ENCODE measurements at places on chromosomes 2 and 18. TPM values are rescaled to one million over a fixed set of nuclear protein-coding genes. Genes with fewer than 3 reads are reported as not detected.

The C1D gene
- total RNA-seq, result 18.4 TPM

DNA sequence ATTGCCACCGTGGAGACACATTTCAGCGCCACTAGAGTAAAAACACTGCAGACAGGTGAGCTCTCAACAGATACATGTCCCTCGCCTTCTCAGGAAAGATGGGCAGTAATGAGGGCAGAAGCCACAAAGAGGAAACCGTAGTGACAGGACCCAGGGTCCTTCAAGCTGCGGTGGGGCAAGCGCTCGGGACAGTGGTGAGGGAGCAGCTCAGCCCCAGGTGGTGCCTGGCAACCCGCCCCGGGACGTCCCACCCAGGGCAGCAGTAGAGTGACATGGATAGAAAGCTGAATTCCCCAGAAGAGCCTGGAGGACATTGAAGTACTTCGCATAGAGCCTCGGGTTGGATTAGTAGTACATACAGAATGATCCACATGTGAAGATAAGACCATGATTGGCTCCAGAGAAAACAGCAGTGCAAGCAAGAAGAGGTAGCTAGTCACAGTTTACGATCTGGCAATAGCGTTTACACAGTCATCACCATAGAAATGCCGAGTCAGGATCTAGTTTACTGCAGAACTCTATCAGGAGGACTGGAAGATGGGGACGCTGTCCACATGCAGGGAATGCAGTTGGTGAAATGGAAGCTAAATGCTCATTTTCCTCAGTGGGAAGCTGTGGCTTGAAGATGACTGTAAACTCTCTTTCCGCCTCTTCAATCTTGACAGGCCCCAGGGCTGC, 37.4 kb upstream of the ALPP start:
- no peak for DNase-seq

The STARD6 gene
- total RNA-seq, result not detected

DNA sequence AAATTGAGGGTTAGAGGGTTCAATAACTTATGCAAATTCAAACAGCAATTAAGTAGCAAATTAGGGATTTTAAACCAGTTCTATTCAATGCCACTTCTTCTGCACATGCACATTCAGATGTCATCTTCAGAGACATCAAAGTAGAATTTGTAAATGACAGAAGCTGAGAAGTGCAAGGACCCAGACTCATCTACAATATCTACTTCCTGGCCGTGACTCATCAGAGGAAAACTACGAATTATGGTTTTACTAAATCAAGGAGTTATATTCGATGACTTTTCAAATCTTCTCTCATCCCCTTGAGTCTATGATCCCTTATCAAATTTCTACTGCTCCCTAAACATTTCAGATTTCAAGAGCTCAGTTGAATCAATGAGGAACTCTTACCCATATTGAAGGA, 20.0 kb upstream of the STAT4 start:
- no peak for DNase-seq

DNA sequence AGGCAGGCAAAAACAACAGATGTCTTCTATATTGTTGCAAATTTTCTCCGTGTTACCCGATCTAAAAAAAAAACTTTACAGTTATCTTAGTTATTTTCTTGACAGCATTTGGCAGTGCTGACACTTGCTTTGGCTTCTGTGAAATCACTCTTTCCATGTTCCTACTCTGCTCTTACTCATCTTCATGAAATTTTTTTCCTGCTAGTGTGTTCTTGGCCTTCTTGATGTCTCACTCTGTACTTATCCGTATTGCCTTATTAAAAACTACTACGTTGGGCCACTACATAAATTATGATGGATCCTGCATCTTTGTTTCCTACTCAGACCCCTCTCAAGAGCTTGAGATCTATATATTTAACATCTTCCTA, 134.4 kb downstream of the IKZF2 start:
- no peak for DNase-seq

DNA sequence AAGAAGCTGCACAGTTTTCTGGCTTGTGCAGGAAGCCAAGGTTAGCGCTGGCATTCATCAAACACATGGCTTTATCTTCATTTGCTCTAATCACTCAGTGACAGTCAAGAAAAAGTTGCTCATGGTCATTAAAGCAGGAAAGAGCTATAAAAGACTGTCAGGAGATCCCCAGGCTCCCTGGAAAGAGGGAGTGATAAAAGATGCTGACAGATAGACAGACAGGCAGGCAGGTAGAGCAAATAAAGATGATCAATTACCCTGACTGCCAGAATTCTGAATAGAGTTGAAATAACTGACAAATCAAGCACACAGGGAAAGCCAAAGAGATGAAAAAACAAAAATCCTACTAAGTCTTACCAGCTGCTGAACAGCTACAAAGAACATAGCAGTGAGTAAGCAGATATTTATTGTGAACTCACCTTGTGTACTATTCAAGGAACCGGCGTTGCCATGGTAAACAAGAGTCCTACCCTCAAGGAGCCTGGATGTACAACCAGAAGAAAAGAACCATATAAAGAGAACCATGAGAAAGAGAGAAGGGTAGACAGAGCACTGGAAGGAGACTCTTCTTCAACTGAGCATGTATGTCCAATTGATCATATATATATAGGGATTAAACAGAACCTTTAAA, 68.0 kb downstream of the RNF152 start:
- no peak for DNase-seq

The MERTK gene
- total RNA-seq, result 6.6 TPM

DNA sequence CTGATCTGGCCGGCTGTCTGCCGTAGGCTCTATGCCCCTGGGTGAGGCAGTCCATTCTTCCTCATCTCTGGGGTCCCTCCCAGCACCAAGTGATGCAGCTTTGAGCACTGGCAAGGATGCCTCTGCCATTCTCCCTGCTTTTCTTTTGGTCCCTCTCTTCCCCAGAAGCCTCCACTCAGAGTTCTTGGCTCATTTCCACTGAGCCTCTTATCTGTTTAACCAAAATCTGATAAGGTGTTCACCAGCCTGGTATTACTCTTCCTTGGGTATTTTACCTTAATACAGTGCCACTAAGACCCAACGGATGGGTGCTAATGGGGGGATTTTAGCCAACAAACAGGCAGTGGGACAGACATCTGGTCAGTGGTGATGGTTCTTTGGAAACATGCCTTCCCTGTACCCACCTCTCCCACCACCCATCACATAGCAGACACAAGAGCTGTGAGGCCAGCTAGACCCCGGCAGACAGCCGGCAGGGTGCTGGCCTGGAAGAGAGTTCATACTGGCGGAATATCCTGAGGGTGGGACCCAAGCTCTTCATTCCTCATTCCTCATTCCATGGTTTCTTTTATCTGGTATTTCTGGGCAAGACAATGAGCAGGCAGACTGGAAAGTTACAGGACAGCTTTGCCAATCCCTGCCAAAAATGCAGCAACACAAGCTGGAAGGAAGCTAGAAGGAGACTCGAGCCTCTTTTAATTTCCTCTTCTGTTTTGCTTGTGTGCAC, 34.6 kb downstream of the ZBTB7C start:
- no peak for DNase-seq

The PCARE gene
- 0.51 TPM for total RNA-seq

GRCh38 chr2:237652181-237652580, 24.8 kb downstream of the LRRFIP1 start:
- DNase-seq, result no peak

GRCh38 chr2:212299333-212299732, 239.3 kb downstream of the ERBB4 start:
- DNase-seq, result no peak

- DNase-seq, result no peak
Measured at GRCh38 chr2:210481601-210482175, 5.1 kb upstream of the LANCL1 start.

The ADRA2B gene
- total RNA-seq, result 6.9 TPM

The ATP6V1C2 gene
- 1.9 TPM for total RNA-seq

GRCh38 chr2:205464681-205465080, 217.6 kb upstream of the NRP2 start:
- DNase-seq, result no peak

DNA sequence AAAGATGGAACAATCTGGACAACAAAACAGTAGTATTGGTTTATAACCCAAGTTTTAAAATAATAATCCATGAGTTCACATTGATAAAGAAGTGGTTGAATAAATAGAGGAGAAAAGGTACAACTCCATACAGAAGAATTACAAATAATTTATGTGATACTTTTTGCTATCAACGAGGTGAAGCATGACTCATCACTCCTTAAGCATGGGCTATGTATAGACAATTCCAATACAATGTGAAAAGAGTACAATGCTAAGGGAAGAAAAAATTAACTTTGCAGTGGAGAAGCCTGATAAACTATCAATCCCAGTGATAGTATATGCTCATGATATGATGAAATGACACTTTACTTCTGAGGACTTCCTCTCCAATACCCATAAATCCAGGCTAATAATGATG, 312.9 kb downstream of the GULP1 start:
- DNase-seq, result no peak

GRCh38 chr2:10172033-10172871, 49.7 kb downstream of the RRM2 start:
- no peak for DNase-seq

- DNase-seq, result no peak
Measured at GRCh38 chr2:127146071-127146725, 39.2 kb upstream of the BIN1 start.

GRCh38 chr2:9980520-9980919, 29.0 kb downstream of the GRHL1 start:
- DNase-seq, result no peak

GRCh38 chr2:212284166-212284565, 254.4 kb downstream of the ERBB4 start:
- no peak for DNase-seq

DNA sequence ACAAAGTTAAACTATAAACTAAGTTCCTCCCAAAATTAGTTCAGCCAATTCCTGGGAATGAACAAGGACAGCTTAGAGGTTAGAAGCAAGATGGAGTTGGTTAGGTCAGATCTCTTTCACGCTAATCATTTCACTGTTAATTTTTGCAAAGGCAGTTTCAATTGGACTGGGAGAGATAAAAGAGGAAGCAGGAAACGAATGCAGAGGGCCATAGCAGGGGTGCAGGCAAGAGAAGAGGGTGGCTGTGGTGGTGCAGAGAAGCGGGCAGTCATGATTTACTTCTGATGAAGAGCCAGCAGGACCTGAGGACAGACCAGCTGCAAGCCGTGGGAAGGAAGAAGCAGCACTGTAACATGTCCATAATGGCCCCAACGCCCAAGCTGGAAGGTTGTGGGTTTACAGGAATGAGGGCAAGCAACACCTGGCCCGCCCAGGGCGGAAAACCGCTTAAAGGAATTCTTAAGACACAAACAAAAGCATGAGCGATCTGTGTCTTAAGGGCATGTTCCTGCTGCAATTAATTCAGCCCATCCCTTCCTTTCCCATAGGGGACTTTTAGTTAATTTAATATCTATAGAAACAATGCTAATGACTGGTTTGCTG, 4.1 kb upstream of the RMP24 start:
- no peak for DNase-seq

The CHN1 gene
- 11.7 TPM for total RNA-seq

The SERPINB5 gene
- not detected for total RNA-seq

The CABYR gene
- not detected for total RNA-seq

The ADCYAP1 gene
- total RNA-seq, result not detected

The SLC5A7 gene
- total RNA-seq, result 0.11 TPM

DNA sequence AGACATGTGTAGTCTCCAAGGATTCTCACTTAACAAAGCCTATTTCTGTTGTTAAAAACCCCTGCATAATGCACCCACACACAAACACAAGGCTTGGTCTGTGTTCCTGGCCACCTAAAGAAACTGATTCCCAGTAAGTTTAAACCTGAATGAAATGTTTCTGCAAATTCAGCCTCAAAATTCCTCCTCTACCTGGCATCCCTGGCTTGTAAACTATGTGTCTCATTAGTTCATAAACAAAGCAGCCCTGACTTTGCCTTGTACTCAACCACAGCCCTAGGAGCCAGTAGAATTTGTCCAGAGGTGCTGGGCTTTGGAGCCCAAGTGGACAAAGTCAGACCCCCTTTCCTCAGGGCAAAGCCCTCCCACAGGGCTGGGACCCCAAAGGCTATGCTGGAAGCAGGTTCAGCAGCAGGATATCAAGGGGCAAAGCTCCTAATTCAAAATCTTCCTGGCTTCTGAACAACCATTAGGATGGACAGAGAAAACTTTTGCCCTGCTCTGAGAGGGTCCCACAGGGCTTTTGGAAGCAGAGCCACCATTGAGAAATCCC, 2.6 kb upstream of the HOXD13 start:
- no peak for DNase-seq

DNA sequence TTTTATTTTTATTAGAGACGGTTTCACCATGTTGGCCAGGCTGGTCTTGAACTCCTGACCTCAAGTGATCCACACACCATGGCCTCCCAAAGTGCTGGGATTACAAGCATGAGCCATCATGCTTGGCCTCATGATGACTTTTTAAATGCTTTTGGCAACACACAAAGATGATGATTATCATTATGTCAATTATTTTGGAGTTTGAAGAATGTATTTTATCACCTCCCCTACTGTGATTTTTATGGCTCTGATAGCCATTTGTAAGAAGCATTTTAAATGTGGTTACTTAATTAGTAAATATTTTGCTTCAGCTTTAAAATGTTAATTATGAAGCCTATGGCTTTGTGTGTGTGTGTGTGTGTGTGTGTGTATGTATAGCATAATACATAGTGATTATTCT, 45.1 kb upstream of the RAB27B start:
- DNase-seq, result no peak

The CFAP221 gene
- total RNA-seq, result 0.51 TPM

The DPP10 gene
- 0.05 TPM for total RNA-seq

GRCh38 chr2:208256192-208256782, 1.4 kb upstream of the IDH1 start:
- DNase-seq, result no peak

The MBP gene
- 34.9 TPM for total RNA-seq

The FN1 gene
- total RNA-seq, result 92.2 TPM

The CAD gene
- total RNA-seq, result 9.4 TPM

DNA sequence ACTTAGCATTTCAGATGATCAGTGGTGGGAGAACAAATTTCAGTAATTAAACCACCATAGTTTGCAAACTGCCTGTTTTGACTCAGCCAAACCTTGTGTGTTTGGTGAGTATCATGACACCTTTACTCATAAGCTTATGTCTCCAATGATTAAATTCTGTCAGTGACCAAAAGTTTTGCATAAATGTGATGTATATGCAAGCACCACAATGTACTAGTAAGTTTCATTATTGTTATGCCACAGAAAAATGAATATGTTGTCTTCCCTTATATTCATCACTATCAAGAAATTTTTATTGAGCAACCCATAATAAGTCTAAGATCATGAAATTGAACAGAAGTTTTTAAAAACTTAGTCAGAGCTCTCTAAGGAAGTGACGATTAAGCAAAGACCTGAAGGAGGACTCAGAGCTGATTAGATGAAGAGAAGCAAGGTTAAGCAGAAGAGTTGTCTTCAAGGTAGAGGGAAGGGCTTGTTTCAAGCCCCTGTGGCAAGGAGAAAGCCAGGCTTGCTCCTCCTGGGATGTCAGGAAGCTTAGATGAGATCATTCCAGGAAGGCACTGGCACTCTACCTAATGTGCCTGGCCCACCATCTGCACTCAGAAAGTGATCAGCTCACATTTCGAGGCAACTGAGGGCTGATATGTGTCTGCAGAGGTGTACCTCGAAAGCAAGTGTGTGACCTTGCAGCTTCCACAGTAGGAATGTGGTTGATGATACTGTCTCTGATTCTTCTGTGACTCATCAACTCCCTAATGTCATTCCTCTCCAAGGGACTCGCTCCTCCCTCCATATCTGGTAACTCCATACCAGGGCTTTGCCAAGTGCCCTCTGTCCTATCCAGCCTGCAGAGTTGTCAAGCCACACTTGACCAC, 54.7 kb downstream of the KCTD18 start:
- DNase-seq, result no peak

The PLEK gene
- total RNA-seq, result 7.2 TPM

- DNase-seq, result no peak
Measured at GRCh38 chr2:138780908-138781307, 718 bp upstream of the NXPH2 start.

All from Right ventricle myocardium inferior (tissue), 1 donor.